ENCODE measurements at places on chromosomes 6 and 20. TPM values are rescaled to one million over a fixed set of nuclear protein-coding genes. Genes with fewer than 3 reads are reported as not detected.

DNA sequence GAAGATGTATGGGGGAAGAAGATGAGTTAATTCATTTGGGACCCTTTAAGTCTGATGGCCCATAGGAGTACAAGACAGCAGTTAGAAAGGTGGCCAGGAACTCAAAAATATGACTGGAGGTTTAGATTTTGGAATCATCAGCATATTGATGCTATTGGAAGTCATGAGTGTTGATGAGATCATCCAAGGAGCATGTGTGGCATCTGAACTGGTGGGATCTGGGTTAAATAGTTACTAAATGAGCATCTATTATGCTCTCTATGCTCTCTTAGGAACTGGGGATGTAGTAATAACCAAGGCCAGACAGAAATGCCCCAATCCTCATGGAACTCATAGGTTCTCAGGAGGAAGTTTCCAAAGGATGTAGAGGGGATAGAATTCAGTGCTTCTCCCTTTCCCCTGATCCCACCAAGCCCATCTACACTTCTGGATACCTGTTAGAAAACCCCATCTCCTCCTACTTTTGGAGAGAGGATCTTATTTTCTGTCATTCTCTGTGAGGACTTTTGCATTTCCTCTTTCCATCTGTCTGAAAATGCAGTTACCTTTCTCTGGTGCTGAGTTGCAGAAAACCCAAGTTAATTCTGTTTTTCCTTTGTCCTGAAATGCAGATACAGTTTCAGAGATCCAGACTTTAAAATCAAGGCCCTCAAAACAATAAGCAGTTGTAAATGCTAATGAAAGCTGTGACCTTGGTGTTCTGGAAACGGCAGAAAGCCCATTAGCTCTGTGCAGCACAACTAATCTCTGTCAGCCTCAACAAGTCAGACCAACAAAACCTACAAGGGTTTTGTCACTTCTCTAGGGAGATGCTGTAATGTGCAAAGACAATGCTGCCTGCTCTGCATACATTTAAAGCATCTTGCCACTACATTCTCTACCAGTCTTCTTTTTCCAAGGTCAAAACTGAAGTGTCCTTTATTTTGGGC is 65.8 kb downstream of the TBC1D7 start:
- H3K36me3 ChIP-seq, result no peaks in the 10 kb centered on the region
- DNase-seq, result no peak
- H3K27me3 ChIP-seq, result no peaks in the 10 kb centered on the region
- H3K27ac ChIP-seq, result no peak overlapping the region

POM121L2 gene
- not detected for total RNA-seq

DNA sequence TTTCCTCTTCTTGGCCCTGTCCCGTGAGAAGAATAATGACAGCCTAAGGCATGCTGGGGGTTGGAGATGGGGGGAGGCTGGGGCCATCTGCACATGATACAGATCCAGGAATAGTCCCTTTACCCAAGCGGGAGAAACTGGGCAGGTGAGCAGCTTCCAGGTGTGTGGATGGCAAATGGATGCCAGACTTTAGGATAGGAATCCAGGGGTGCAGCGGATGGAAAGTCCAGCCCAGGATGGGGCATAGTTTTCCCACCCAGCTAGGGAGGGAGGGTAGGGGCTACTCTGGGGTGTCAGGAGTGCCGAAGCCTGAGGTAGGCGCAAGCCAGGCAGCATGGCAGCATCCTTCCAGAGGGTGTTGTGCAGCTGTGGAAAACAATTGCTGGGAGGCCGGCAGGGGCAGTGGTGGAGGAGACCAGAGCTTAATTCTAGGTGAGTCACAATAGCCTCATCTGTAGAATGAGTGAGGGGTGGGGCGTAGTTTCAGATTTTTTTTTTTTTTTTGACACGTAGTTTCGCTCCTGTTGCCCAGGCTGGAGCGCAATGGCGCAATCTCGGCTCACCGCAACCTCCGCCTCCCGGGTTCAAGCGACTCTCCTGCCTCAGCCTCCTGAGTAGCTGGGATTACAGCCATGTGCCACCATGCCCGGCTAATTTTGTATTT is 15.4 kb upstream of the FAM110A start:
- no peak overlapping the region for H3K27ac ChIP-seq
- DNase-seq, result peak; percentile 43
- H3K27me3 ChIP-seq, result no peaks in the 10 kb centered on the region
- no peaks in the 10 kb centered on the region for H3K4me1 ChIP-seq

DNA sequence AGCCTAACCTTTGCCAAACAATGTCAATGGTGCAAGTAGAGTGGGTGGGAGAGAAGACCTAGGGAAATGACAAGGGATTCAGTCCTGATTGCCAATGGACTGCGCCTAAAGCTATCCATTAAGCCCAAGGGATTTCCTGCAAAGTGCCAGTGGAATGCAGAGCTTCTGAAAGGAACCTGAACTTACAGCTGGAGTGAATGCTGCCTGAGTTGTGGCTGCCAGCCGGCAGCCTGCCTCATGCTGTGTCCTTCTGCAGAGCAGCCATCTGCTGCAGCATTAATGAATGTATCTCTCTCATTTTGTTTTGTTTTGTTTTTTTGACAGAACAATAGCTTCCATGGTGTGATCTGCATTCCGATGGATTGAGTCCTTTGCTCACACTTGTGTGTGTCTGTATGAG is 44.7 kb downstream of the SLC35F1 start:
- no peak overlapping the region for H3K27ac ChIP-seq
- H3K36me3 ChIP-seq, result no peaks in the 10 kb centered on the region
- H3K4me3 ChIP-seq, result no peak overlapping the region
- DNase-seq, result no peak
- H3K27me3 ChIP-seq, result no peaks in the 10 kb centered on the region

- no peaks in the 10 kb centered on the region for H3K27me3 ChIP-seq
- no peak overlapping the region for H3K27ac ChIP-seq
- no peak overlapping the region for H3K4me3 ChIP-seq
- H3K4me1 ChIP-seq, result no peaks in the 10 kb centered on the region
- DNase-seq, result no peak
These were observed 6.2 kb downstream of the KDM1B start for GRCh38 chr6:18161431-18161830.

PGC gene
- 0.53 TPM for total RNA-seq

- no peak for DNase-seq
- H3K4me3 ChIP-seq, result no peak overlapping the region
- no peaks in the 10 kb centered on the region for H3K36me3 ChIP-seq
- H3K4me1 ChIP-seq, result peaks cover 14% of the 10 kb centered on the region
- no peak overlapping the region for H3K27ac ChIP-seq
These were observed 91.5 kb upstream of the BEND6 start for GRCh38 chr6:56863366-56863765.

- H3K27ac ChIP-seq, result no peak overlapping the region
- H3K4me3 ChIP-seq, result no peak overlapping the region
- H3K4me1 ChIP-seq, result peaks cover 3% of the 10 kb centered on the region
- H3K27me3 ChIP-seq, result no peaks in the 10 kb centered on the region
- DNase-seq, result no peak
These were observed 25.4 kb upstream of the MRGBP start for GRCh38 chr20:62770916-62771315.

GRCh38 chr6:145823328-145823944 is 8.8 kb upstream of the FBXO30 start:
- no peaks in the 10 kb centered on the region for H3K4me1 ChIP-seq
- no peaks in the 10 kb centered on the region for H3K27me3 ChIP-seq
- no peak overlapping the region for H3K4me3 ChIP-seq
- H3K27ac ChIP-seq, result no peak overlapping the region
- no peak for DNase-seq
- H3K36me3 ChIP-seq, result no peaks in the 10 kb centered on the region

Data from ascending aorta (tissue), 2 donors.